ENCODE measurements at places on chromosomes 1 and 21. TPM values are rescaled to one million over a fixed set of nuclear protein-coding genes. Genes with fewer than 3 reads are reported as not detected.
A peak's percentile ranks its signal among the peaks of the same experiment; 100 is the strongest.

DNA sequence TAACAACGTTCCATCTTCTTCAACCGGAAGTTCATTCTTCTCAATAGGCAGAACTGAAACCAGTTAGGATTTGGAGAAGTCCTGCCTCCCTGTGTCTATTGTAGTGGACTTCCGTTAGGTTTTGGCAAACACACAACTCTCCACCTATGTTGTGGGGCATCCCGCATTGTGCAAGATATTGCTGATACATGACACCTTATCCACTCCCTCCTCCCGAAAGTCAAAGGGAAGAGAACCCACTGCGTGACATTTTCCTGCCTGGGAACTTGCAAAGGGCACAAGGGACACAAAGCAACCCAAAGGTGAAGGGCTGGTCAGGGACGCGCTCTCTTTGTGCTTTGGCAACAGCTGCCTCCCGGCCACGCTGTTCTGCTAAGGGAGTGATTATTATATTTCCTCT, 164.8 kb downstream of the TPR start:
- no peak for DNase-seq

DNA sequence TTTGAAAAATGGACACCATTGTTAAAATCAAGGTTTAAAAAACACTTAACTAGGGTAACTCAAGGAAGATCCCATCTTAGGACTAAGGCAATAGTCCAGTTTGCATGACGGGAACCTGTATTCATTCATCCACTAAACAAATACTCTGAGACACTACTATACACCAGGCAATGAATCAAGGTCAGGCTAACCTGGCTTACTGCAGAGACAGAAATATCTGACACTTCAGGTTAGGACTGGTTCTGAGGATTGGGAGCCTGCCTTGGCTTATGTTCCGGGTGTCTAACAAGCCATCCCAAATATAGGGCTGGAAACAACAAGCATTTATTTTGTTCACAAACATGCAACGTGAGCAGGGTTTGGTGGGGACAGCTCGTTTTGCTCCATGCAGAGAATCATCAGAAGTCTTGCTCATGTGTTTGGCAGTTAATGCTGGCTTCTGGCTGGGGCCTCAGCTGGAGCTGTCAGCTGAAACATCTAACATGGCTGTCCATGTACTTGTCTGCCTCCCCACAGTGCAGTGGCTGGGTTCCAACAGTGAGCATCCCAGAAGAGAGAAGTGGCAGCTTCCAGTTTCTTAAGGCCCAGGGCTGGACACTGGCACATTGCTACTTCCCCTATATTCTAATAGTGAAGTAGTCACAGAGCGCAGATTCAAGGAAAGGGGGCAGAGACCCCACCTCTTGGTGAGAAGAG, 37.0 kb upstream of the CAMK1G start:
- peak; percentile 66 for DNase-seq

DNA sequence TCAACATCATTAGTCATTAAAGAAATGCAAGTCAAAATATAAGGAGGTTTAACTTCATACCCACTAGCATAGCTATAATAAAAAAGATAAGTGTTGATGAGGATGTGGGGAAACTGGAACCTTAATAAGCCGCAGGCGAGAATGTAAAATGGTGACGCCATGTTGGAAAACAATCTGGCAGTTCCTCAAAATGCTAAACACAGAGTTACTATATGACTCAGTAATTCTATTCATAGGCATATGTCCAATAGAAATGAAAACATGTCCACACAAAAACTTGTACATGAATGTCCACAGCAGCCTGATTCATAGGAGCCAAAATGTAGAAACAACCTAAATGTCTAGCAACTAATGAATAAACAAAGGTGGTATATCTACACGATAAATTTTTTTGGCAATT, 23.2 kb downstream of the DDX59 start:
- no peak for DNase-seq

DNA sequence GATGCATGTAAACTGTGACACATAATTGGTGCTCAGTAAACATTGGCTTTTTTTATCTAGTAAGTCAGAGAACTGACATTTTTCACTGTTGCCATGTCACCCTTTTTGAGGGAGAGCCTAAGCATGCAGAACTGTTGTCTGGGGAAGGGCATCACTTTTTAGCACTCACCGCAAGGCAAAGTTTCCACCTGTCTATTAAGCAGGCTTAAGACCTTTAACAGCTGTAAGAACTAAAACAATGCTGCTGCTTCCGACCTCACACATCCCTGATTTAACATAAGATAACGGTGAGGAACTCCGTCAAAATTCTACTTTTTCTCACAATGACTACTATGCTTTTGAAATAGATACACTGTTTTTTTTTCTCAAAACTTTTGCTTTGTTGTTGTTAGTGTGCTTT, 554.8 kb downstream of the NUF2 start:
- no peak for DNase-seq

The ANGPTL3 gene
- total RNA-seq = not detected

DNA sequence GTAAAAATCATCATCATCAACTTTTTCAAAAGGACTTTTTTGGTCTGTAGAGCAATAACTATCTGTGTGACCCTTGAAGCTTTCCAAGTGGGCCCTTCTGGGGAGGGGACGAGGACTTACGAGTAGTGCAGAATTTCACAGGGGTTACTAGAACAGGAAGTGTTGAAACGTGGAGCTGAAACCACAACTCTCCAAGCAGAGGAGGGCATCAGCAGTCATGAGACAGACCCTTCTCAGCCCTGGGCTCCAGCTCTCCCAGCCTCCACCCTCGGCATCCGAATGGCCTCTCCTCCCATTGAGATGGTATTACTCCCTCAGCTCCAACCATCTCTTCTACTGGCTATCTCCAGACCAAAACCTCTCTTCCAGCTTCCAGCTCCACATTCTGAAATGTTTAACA, 3.6 kb downstream of the FAM89A start:
- DNase-seq = no peak

GRCh38 chr1:207500306-207500705, 4.3 kb downstream of the CR1 start:
- no peak for DNase-seq

DNA sequence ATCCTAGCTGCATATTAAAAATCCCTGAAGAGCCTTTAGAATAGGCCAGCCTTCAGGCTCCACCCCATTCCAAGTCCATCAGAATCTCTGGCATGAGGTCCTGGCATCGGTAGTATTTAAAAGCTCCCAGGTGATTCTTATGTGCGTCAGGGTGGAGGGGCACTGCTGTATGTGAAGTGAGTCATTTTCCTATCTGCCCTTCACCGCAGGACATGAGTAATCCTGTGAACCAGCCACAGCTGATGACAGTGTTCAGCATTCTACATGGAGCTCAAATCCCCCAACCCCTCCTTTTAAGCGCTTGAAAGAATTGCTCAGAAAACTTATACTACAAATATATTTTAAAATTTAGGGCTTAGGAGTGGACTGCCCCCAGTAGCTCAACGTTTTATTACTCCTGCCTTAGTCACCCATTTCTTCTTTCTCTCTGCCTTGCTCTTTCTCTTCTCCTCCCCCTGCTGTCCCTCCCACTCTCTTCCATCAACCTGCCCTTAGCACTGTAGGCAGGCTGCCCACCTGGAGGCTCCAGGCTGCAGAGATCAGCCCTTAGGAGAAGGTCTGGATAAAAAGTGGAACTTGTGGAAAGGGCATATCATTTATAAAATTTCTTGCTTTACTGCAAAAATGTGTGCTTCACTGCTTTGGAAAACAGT, 73.8 kb upstream of the ZNF281 start:
- peak; percentile 25 for DNase-seq

All from tongue (tissue), 3 donors.